ENCODE measurements at places on chromosomes 6 and 20.

DNA sequence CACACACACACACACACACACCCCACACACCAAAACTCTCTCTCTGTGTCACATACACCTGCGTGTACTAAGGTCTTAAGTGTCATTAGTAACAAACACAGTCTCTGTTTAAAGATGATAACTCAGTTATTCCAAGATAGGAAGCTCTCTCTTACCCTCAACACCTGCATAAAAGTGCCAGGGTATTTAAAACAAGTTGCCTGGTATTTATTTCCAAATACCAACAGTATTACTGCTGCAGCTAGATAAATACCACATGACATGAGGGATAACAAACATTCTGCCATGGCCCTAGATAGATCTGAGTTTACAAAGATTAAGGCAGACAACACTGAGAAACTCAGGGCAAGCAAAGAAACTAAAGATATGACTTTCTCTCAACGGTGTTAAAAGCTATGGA, 118.5 kb downstream of the SIM1 start:
- DNase-seq, result no peak

DNA sequence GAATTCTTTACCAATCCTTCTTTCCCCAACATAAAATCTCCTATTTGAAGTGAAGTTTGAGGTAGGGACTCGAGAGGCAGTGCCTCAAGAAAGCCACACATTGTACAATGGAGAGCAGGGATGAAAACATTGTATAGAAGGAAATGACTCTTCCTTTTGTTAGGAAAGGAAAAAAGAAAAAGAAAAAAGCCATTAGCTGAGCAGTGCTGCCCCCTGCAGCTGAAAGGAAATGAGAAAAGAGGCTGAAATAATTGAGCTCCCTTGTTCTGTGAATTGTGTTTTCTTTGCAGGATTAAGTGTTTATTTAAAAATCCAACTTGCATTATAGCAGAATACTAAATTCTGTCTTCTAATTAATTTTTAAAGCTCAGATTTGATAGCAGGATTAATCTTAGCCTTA, 162.9 kb upstream of the SASH1 start:
- DNase-seq, result no peak

- no peak for DNase-seq
Measured at GRCh38 chr20:20235681-20236080, 132.2 kb upstream of the INSM1 start.

DNA sequence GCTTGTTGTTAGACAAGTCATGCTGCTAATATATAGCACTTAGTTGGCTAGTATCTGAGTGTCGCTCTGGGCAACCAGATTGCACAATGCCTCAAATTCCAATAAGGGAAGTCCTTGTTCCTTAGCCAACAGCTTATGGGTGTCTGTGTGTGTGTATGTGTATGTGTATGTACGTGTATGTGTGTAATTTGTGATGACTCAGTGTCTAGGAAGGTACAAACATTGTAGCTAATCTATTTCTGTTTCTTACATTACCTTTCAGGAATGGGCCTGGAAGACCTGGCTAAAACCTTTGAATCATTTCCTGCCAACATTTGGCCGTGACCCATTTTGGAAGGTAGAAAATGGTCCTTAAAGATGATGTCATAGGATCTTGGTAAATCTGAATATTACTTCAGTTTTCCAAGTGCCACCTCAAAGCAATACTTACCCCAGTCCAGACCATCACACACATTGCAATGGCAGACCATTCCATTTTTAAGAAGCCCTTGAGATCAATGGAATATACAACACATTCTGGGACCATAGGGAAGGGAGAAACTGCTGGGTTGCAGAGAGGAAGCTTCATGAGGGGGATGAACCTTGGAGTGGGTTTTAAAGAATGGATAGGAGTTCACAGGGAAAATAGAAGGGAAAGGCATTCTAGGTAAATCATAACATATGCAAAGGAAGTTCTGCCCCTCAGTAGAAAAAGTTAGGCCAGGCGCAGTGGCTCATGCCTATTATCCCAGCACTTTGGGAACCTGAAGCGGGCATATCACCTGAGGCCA, 25.1 kb downstream of the NEDD9 start:
- no peak for DNase-seq

DNA sequence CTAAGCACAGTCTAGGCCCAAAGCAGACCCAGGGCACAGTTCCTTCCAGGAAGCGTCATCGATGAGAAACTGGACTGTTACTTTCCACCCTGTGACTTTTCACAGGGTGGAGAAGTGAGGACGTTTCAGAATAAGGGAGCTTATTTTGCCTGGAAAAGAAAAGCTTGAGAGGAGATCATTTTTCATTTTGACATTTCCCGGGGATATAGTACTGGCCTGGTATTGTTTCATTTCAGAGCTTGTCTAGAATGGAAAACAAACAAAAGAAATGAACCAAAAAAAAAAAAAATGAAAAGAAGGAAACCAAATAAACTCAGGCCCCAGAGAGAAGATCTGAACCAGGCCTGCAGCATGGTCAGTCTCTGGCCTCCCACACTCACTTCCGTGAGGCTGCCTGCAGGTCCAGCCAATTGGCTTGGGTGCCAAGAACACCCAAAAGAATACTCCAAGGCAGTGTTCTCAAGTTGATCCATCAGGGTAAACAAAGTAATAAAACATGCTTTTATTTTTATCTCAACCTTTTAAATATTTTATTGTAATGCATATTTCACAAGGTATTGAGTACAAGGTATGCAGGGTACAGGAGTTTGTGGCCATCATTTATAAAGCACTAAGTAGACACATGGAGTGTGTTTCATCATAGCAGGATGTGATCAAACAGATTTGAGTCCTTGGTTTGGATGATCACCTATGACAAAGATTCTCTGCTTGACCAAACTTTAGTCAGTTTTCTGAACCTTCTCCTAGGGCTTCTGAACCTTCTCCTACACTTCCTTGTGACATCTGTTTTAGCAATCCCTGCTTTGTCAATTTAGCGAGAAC, 176.9 kb upstream of the GGTLC1 start:
- no peak for DNase-seq

All from stimulated activated naive B cell treated with anti-CD40 and anti-IgM and Interleukin-4, amounts not matched to agents 10 μg/mL and 1 μg/mL and 100 μg/mL, for 72 hours (primary cell).